ENCODE measurements at places on chromosomes 12 and 14.

- DNase-seq = no peak
Observed at GRCh38 chr12:130825771-130826150, 13.3 kb downstream of the STX2 start.

- no peak for DNase-seq
Observed at GRCh38 chr14:104931771-104932675, 7.3 kb downstream of the PLD4 start.

- no peak for DNase-seq
Observed at GRCh38 chr12:26044007-26044394, 80.8 kb downstream of the BHLHE41 start.

DNA sequence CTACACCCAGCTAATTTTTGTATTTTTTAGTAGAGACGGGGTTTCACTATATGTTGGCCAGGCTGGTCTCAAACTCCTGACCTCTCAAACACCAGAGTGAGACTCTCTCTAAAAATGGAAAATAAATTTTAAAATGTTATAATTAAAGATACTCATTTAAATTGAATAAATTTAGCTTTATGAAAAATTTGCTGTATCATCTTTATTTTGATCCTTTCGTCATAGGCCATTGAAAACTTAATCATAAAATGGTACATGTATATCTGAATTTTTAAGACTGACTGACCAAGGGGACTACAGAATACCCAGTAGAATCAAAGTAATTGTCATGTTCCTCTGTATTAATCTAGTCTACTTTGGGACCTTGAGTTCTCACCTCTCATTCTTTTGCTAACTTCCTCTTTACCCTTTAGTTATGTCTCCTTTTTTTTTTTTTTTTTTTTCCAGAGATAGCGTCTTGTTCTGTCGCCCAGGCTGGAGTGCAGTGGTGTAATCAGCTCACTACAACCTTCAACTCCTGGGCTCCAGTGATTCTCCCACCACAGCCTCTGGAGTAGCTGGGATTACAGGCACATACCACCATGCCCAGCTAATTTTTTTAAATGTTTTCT lies 9.5 kb downstream of the RAB5B start:
- DNase-seq = peak; percentile 42

DNA sequence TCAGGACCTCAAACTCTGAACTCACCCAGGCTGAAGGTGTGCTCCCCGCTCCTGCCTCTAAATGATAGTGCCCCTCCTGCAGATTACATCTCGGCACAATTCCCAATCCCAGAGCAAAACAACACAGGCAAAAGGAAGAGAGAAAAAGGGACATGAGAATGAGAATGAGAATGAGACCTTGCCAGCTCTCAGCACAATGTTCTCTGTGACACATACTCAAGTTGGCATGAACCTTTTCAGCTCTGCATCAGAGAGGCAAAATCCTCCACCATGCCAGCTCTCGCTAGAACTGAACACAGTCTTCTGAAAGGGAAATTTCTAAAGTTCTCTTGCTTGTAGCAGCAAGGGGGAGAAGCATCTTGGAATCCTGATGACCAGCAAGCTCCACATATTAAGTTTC lies 84.6 kb downstream of the KSR2 start:
- DNase-seq = no peak

DNA sequence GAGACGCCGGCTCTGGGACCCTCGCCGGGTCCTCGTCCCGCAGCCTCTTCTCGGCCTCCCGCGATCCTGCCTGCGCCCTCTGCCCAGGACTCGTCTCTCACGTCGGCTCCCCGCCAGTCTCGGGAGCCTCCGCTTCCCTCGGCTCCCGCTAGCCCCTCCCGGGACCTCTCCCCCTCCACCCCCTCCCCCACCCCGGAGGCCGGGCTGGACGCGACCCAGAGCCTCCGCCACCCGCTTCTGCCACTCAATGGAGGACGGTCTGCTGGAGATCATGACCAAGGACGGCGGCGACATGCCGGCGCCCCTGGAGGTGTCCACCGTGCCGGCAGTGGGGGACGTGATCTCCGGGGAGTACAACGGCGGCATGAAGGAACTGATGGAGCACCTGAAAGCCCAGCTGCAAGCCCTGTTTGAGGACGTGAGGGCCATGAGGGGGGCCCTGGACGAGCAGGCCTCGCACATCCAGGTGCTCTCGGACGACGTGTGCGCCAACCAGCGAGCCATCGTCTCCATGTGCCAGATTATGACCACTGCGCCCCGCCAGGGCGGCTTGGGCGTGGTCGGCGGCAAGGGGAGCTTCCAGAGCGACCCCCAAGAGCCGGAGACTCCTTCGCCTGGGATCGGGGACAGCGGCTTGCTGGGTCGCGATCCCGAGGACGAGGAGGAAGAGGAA lies 568 bp downstream of the CCDC184 start:
- DNase-seq = no peak

DNA sequence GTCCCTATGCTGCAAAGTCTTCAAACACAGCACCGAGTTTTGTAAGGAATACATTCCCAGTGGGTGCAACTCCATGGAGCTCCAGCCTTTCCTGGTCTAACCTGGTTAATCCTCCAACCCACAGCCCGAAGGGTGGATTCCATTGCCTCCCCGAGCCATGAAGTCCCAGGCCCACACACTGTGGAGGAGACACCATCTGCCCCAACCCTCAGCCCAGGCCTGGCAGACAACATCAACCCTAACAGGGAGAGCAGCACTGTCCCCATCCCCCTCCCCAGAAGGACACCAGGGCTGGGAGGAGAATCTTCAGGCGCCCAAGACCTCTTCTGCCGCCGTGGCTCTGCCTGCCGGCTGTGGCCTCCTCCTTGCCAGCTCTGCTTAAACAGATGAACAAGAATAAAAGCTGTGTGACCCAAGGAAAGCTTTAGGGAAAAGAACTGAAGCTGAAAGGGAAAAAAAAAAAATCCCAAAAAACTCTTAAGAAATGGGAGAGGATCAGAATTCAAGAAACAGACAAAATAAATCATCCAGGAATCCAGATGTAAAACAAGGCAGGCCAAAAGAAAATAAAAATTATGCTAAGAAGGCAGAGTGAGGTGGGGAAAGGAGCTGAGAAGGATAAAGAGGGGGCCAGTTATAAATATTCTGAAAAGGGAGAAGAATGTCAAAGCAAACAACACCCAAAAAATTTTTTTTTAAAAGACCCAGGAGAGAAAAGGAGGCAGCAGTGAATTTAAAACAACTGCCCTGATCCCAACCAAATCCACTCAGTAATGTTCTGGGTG lies 16.0 kb upstream of the ZFP36L1 start:
- DNase-seq = no peak

GRCh38 chr12:95623554-95624170 lies 72.4 kb upstream of the USP44 start:
- peak; percentile 57 for DNase-seq

DNA sequence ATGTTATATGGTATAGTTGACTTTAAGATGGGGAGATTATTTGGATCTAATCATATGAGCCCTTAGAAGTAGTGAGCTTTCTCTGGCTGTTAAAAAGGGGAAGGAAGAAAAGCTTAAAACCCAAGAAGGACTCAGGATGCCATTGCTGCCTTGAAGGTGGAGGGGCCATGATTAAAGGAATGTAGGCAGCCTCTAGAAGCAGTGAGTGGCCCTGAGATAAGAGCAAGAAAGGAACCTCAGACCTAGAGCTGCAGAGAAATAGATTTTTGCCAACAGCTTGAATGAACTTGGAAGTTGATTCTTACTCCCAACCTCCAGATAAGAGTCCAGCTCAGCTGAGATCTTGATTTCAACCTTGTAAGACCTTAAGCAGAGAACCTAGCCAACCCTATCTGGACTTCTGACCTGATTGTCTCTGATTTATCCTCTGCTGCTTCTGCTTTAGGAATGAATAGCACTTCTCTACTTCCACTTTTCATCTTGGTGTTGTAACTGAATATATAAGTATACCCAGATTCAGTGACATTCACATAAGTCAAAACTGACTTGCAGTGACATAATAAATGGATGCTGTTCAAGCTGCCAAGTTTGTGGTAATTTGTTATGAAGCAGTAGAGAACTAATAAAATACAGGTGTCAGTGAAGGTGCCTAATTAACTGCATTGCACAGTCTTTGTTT lies 33.5 kb downstream of the RAD51B start:
- peak; percentile 70 for DNase-seq

GRCh38 chr12:109352184-109352583 lies 4.5 kb downstream of the MYO1H start:
- no peak for DNase-seq

DNA sequence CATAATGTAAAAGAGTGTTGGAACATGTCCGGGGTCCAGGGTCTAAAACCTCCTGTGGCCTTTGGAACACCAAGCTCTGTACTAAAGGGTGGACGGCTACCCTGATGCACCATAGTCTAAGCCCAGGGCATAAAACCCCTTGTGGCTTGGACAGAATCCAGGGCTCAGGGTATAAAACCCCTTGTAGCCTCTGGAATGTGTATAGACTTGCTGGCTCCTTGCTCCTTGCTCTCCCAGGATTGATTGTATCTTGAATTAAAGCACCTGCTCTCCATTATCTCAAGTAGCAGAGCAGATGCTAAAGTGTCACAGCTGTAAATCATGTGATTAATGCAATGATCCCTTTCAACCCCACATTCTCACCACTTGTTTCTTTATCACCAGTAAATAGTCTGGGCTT lies 556.5 kb downstream of the LRFN5 start:
- no peak for DNase-seq

GRCh38 chr14:74604911-74605310 lies 7.1 kb downstream of the LTBP2 start:
- DNase-seq = no peak

GRCh38 chr12:106118381-106119130 lies 20.2 kb downstream of the NUAK1 start:
- no peak for DNase-seq

- no peak for DNase-seq
Observed at GRCh38 chr12:104496336-104496735, 39.6 kb downstream of the CHST11 start.

DNA sequence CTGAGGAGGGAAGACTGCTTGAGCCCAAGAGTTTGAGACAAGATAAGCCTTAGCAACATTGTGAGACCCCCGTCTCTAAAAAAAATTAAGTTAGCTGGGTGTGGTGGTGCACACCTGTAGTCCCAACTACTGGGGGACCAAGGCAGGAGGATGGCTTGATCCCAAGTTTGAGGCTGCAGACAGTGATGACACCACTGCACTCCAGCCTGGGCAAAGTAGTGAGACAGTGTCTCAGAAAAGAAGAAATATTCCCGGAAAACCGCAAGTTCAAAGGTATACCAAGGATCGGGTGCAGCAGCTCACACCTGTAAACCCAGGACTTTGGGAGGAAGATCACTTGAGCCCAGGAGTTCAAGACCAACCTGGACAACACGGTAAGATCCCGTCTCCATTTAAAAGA lies 5.8 kb downstream of the PTGES3 start:
- DNase-seq = no peak

DNA sequence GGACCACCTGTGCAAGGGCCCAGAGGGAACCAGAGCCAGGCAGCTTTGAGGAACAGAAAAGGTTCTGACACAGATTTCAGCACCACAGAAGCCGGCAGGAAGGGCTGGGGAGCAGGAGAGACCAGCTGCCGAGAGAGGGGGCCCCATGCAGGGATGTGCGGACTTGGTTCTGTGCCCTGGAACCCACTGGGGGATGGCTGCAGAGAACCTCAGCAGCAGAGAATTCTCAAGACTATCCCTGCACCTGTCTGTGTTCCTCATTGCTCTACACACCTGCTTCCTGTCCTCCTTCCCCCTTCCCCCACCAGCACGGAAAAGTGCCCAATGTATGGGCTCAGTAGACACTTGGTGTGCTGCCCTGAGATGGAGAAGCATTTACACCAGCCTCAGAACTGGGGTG lies 3.2 kb downstream of the SERPINA9 start:
- DNase-seq = no peak

All from common myeloid progenitor, CD34-positive (primary cell).